ENCODE measurements at places on chromosomes 1 and 21.

DNA sequence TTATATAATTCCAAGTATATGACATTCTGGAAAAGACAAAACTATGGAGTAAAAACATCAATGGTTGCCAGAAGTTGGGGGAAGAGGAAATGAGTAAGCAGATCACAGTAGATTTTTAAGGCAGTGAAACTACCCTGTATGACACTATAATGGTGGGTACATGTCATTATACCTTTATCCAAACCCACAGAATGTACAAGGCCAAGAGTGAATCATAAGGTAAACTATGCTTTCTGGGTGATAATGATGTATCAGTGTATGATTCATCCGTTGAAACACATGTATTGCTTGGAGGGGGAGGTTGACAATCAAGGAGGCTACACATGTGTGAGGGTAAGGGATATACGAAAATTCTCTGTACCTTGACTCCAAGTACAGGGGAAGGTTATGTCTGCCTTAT lies 862.7 kb downstream of the PLA2G4A start:
- DNase-seq, result no peak

- DNase-seq, result no peak
Measured at GRCh38 chr1:171221665-171222591, 26.4 kb upstream of the FMO1 start.

DNA sequence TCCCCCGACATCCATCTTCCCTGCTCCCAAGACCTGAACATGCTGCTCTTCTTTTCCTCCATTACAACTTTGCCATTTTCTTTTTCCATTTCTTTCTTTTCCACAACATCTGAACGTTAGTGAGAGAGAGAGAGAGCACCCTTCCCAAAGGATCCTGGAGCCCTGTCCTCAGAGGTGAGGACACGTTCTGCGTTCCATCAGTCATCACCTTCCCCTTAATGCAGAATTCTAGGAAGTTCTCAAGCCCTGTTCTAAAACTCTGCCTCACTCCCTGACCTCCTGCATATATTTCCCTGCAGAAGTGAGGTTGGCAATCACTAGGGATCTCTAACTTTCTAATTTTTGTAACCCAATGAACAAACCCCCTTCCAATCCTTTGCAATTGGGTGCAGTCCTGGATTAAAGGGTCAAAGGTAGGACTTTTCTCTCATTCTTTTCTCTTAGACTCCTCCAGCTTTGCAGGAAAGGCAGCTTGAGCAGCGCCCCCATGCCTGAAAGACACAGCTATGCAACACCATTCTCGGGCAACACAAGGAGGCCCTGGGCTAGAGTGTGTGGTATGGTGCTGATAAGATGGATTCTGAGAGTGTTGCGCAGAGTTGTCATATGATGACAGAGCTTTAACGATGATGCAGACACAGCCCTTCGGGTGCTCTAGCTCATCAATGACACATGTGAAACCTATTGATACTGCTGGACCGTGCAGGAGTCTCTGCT lies 59.2 kb upstream of the TNR start:
- DNase-seq, result no peak

DNA sequence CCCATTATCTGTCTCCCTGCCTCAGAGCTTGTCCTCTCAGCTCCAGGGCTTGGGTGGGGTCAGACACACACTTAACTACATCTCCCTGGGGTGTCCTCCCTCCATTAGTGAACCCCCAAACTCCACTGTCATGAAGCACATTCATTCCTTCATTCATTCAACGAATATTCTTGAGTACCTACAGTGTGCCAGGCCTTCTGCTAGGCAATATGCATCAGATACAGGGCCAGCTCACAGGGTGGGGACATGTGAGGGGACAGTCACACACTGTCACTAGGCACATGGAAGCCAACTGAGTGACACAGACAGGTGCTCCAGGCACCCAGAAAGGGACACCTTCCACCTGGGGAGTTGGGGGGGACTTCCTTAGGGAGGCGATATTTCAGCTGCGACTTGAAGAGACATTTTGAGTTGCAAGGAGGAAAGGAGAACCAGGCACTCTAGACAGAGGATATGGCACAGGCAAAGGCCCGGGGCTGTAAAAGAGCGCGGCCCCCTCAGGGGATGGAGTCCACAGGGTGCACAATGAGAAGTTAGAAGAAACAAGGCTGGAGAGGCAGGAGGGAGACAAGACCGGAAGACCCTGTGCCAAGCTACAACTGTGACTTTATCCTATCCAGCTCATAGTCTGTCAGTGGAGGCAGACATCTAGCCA lies 8.7 kb upstream of the S100A8 start:
- no peak for DNase-seq

DNA sequence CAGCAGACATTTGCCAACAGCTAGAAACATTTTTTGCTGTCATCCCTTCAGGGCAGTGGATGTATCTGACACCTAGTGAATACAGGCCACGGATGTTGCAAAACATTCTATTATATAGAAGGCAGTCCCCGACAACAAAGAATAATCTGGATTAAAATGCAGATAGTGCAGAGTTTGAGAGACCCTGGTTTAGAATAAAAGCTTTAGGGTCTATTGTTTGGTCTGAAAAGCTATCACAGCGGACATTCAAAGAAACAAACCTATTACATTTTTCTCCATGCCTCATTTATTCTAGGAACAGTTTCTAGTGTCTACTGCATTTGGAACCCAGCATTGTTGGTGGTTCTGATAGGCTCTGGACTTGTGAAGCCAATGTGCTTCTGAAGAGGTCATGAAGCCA lies 316.3 kb downstream of the TGFB2 start:
- no peak for DNase-seq

GRCh38 chr1:19759740-19760089 lies 40.0 kb downstream of the TMCO4 start:
- no peak for DNase-seq

- no peak for DNase-seq
Measured at GRCh38 chr1:189607477-189608096, 870.1 kb downstream of the BRINP3 start.

GRCh38 chr1:93990010-93990409 lies 80.8 kb upstream of the GCLM start:
- no peak for DNase-seq

- no peak for DNase-seq
Measured at GRCh38 chr1:66352792-66353191, 181.2 kb upstream of the SGIP1 start.

GRCh38 chr1:240114222-240114621 lies 22.5 kb downstream of the FMN2 start:
- DNase-seq, result no peak

- DNase-seq, result no peak
Measured at GRCh38 chr1:228980232-228980937, 245.1 kb downstream of the RHOU start.

DNA sequence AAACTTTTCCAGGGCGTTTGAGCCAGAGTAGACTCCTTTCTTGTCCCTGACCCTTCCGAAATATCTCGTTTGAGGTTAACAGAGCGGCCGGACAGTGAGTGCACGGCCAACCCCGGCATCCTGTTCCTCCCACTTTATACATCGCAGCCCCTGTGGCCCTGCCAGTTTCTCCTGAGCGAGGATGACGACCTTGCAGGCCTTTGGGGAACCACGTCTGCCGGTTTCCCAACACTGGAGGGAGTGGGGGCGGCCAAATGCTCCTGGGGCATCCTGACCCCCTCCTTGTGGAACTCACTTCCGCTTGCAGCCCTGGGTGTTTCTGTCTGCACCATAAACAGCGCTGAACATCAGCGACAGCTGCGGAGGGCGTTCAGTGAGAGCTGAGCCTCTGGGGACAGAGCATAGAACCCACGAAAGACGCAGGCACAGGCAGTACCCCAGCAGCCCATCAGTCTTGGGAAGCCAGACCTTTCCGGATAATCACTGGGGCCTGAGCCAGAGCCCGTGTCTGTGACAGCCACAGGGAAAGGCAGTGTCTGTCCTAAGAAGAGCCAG lies 4.8 kb upstream of the KCNAB2 start:
- DNase-seq, result no peak

GRCh38 chr1:64077281-64077940 lies 126.0 kb upstream of the UBE2U start:
- no peak for DNase-seq

GRCh38 chr1:84390226-84390625 lies 8.1 kb upstream of the DNASE2B start:
- DNase-seq, result no peak

DNA sequence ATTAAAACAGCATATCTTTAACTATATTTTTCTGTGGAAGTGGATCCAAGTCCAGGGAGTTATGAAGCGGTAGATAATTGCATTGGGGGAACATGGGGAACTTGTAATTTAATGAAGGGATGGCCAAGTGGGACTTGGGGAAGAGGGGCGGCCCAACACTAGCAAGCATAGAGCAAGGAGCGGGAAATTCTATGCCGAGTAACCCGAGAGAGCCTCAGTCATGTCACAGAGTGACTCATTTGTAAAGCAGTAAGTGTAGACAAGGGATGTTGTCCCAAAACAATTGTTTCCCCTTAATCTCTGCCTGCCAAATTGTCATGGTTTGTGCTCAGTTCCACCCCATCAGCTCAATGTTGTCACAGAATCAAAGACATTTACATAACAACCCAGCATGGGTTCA lies 620.1 kb downstream of the AJAP1 start:
- no peak for DNase-seq

GRCh38 chr1:116529199-116529631 lies 41.6 kb downstream of the CD58 start:
- no peak for DNase-seq

DNA sequence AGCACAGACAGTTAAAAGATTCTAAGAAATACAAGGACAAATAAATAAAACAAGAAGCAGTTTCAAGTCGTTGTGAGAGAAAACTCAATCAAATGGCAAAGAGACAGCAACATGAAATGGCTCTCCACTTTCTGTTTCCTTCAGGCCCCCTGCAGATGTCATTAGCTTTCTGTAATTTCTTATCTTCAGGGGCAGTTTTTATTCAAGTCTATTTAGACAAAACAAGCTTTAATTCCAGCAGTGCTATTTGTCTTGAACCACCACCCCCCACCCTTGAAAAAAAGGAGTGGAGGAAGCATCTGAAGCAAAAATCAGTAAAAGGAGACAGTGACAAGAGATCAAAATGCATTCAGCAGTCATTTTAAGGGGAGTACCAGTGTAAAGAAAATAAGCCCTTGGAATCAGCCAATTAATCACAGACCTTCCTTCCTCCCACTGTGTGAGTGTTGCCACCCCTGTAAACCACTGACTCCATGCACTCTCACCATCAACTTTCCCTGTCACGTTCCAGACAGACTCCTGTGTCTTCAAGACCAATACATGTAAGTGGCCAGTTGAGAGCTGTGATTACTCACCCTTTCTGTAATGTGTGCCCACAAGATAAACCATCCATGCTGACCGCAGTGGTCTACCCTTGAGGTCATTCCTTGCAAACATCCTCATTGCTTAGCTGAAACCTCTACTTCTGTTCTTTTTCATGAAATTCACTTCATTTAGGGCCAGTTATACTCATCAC lies 136.1 kb upstream of the HOOK1 start:
- DNase-seq, result no peak

DNA sequence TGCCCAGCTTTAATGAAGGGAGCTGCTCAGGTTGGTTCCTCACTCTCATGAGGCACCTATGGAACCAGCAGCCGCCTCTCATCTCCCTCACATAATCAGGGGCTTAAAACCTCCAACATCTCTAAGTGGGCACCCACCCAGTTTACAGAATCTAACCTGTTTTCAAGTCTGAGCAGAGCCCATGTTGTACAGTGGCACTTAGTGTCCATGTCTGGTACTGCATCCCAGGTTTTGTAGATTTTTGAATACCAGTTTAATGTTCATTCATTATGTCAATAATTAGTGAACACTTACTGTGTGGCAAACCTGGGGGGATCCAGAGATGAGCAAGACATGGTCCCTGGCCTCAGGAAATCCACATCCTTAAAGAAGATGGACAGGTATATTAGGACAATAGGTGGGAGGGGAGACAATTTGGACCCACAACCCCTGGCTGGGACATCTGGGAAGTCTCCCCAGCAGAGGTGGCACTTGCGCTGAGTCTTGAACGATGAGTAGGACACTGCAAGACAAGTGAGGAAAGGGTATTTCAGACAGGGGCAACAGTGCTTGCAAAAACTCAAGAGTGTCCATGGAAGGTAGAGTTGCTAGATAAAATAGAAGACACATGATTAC lies 83.3 kb downstream of the LACTBL1 start:
- DNase-seq, result no peak

DNA sequence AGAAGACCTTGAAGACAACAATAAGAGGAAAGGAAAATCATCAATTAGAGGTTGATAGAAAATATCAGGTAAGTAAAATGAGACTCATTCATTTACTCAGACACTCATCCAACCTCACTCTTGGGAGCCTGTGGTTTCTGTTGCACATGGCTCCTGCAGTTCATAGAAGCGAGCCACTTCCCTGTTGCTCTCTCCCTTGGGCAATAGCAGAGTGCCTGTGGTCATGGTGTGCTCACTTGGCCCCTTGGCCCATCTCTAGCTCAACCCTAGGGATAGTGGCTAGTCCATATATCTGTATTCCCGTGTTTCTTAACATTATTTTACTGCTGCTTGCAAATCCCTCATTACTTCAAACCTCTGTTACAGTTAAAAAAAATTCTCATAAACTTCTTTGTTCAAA lies 368.6 kb downstream of the PTPRC start:
- DNase-seq, result no peak

- DNase-seq, result no peak
Measured at GRCh38 chr1:92743221-92743620, 41.7 kb downstream of the EVI5 start.

GRCh38 chr1:23168079-23168444 lies 594 bp downstream of the LUZP1 start:
- no peak for DNase-seq

DNA sequence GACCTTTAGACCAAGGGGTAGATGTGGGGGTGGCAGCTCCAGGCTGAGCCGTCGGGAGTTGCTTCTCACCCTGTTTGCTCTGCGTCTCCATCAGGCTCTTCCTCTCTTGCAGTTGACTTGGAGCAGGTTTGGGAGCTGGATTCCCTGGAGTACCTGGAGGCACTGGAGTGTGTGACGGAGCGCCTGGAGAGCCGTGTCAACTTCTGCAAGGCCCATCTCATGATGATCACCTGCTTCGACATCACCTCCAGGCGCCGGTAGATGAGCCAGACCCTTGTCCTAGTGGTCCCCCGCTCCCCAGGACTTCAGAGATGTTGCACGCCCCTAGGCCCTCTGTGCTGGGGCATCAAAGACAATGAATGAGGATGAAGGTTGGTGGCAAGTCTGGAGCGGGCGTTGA lies 547.6 kb downstream of the KIF26B start:
- no peak for DNase-seq

DNA sequence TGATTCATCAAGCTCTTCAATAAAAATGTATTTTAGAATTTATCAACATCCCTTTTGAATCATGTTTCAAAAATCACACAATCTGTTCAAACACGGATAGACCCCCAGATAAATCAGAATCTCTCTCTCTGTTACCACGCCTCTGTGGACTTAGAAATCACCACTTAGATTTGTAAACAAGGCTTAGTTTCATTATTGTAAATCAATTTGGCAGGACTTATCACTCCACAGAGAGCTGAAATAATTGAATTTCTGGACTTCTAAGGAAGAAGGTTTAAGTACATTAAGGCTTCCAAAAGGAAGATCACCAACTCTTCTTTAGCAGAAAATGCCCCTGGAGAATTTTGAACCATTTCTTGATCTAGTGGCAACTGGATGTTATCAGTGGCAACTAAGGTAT lies 100.4 kb downstream of the APP start:
- DNase-seq, result no peak
